ENCODE measurements at places on chromosomes 11 and 22.

DNA sequence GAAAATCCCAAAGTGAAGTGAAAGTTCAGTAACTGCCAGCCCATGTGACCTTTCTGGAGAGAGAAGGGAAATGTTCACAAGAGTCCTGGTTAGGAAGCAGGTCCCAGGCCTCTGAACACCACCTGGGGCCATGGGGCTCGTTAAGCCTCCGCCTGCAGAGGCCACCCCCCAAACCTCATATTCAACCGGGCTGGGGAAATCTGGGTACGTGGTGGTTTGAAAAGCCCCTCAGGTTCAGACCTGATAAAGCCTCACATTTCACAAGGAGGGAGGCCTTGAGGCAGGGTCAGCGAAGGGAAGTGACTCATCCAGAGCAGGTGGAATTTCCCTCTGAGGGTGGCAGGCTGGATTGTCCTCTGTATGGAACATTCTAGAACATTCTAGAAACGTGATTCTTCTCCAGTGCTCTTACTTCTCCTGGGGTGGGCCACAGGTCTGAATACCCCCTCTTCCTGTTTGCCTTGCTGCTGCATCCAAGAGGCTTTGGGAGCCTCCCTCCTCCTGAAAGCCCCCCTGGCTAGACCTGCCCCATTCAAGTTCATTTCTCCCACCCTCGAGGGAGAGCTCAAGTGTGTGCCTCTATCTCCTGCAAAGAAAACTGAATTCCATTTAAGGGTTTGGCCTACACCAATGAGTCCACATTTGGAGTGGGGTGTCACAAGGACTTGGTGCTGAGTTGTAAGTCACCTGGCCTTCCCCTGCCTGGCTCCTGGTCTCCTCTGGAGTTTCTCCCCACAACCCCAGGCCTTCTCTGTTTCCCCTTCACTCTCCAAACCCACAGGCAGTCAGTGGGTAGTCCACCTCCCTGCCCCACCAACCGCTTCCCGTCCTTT lies 6.3 kb downstream of the FXYD2 start:
- DNase-seq: peak; percentile 48

- DNase-seq: no peak
These were observed 185.5 kb downstream of the CTTN start for GRCh38 chr11:70583781-70584218.

DNA sequence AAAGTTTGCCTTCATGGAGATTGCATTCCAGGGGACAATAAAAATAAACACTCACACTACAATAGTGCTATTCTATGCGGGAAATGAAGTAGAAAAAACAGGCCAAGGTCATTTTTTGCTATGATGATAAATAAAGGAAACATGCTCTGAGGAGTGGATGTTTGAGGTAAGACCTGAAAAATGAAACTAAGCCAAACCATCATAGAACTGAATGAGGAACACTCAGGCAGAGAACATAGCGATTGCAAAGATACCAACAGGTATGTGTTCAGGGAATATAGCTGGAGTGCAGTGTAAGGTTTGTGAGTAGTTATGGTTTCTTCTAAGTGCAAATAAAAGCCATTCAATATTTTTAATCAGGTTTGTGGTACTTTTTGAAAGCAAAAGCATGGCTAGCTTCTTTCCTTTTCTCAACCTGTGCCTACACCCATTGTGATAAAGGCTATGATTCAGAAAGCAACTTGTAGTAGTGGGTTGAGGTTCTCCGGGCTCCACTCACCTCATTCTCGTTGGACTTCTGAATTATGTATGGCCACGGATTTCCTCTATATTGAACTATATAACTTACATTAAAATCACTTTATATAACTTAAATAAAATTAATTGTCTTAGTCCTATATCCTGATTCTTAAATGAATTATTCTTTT lies 278.2 kb upstream of the CHORDC1 start:
- no peak for DNase-seq

- DNase-seq: peak; percentile 94
These were observed 28.9 kb downstream of the MFNG start for GRCh38 chr22:37457093-37457893.

DNA sequence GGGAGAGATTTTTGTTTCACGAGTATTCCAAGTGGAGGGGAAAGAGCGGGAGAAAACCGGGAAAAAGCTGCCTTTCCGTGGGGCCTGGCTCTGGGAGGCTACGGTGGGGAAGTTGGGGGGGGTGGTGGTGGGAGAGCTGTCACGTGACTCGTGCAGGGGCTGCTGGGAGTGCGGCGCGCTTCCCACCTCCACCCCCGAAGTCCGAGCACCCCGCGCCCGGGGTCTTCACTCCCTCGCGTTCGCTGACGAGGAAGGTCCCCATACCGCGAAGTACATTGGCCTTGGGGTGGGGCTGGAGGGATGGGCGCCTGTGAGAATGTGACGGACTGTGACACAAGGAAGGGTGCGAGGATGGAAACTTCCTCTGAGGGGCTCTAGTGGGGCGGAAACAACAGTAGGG lies at the start of gene TEX12:
Gene TEX12 (plus strand): TSS at position 228 of the 400 bp plus-strand sequence. CDS start 1,897 bp downstream, outside the sequence.
- DNase-seq: no peak

GRCh38 chr22:35972559-35972958 lies 56.1 kb downstream of the RBFOX2 start:
- DNase-seq: no peak

DNA sequence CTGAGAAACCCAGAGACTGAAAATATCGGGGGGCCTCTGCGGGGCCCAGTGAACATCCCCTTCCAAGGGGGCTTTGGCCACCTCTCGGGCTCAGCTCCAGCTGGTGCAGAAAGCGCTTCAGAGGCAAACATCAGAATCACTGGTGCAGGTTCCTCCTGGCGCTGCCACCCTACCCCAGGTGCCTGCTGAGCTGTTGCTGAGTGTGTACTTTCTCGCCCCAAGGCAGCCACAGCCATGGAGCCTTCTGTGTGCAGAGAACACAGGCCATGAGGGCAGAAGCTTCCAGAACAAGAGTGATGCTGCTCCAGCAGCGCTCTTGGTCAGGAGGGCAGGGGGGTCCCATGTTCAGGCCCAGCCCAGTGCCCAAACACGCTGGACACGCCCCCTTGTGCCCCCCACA lies 6.3 kb downstream of the DRD4 start:
- no peak for DNase-seq

DNA sequence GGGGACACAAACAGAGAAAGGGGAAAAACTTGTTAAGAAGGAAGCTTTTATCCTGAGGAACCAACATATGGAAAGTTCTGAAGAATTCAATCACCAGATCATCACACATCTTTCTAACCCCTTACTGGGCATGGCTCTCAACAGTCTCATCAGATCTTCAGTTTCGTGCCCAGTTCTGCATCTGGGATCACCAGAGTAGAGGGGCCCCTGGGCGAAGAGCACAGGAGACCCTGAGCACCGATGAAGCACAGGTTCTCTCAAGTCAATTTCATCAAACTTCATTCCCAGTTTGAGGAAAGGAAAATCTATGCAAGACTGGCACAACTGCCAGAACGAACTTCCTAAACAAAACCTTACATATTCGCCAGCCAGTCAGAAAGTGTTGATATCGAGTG lies 8.5 kb upstream of the PYGM start:
- DNase-seq: no peak

DNA sequence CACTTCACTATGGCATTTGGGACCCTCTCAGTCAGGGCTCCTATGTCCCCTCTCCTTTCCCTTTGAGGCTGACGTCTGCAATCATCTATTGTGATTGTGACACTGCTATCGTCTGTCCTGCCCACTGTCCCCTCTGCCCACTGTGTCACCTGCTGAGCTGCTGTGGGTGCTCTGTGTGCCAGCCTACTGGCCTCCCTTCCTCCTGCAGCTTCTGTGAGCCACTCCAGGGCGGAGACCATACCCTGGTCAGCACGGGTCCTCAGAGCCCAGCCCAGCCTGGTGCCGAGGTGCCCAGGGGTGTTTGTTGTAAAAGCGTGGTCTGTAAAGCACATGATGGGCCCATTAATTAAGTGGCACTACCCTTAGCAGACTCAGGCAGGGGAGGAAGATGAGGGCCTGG lies 29.4 kb downstream of the MPPED1 start:
- no peak for DNase-seq

DNA sequence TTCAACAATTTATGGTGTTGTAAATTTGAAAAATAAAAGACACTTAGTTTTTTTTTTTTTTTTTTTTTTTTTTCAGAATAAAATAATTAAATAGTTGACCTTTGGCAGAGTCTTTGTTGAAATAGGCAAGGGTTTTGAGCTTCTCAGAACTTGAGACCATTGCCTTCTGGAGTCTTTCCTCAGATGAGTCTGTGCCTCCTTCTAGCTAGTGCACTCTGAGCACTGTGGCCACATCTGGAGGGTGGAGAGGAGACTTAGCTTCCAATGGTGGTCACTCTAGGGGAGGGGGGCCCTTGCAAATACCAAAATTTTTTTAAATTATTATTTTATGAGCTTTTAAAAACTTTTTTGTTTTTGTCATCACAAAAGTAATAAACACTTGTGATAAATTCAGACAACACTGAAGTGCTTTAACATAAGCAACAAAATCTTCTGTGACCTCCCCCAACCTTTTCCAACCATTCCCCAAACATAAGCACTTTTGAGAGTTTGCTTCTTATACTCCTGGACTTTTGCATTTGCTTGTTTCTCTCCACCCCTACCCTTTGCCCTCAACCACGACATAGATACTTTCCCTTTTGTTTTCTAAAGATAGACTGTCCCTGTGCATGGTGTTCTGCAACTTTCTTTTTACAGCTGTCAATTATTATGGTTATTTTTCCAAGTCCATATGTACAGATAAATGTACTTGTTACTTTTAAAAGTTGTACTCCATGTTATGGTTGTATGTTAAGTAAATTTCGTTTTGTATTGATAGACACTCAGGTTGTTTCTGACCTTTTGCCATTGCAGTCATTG lies 41.1 kb downstream of the BMAL1 start:
- DNase-seq: no peak

DNA sequence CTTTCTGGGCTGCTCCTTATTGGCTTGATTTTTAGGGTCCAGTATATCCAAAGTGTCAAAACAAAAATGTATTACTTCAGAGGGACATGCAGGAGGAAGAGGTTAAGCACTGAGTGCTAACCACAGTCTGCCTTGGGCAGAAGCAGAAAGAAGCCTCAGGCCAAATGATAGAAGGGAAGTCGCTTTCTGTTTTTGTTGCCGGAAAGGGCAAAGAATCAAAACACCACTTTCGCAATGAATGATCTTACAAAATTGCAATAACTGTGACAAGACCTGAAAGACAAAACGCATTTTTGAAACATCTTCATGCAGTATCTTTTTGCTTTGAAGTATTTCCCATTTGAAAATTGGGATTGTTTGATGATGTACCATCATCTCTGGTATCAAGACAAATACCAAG lies 70.1 kb upstream of the PICALM start:
- DNase-seq: no peak

DNA sequence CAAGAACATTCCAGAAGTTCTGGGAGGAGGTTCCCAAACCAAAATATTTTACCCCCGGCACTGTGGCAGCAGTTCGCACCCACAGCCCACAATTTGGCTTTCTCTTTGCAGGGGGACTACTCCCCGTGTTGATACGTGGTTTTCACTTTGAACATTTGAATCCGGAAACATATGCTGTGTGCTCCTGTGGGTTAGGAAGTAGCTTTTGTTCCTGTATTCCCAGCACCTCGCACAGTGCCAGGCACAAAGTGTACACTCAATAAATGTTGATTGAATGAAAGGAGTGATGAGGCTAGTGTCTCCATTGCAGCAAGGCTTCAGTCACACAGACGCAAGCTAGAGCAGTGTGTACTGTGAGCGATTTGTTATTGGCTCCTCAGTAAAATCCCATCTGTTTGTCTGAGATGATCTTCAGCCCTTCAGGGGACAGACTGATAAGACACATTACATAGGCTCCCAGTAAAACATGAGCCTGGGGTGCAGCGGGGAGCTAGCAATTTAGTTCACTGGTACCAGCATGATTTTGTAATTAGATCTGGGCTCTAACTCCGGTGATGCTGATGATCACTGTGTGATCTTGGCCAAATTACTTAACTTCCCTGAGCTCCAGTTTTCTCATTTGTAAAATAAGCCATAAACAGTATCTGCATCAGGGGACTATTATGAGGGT lies 2.2 kb downstream of the LAYN start:
- DNase-seq: no peak

DNA sequence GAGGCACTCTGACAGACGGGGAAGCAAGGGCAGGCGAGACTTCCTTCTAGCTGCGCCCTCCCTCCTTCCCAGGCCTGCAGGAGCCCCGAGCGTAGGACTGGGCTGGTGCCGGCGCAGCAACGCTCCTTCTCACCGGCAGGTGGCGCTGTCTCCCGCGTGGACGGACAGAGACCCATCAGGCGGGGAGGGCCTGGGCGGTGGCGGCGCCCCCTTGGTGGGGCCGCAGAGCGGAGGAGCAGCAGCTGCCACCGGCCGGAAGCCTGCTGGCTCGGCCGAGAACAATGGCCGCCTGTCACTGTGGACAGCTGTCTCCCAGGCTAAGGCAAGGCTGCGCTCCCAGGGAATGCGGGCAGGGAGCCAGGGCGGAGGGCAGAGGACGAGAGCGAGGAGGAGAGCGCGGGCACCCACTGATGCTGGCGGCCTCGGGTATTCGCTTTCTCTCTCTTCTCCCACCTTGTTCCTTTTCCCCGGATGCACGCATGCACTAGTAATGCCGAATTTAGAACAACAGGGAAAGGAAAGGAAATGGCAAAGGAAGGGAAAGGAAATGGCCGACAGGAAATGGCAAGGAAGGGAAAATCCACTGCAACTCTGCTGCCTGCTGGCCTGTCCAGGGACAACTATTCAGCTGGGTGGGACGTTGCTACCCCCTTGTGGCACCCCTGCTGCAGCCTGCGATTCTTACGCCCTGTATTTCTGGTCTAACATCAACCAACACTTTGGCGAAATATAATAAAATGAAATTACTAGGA lies 14.4 kb downstream of the PPM1F start:
- peak; percentile 99 for DNase-seq

- no peak for DNase-seq
These were observed 9.6 kb downstream of the SMTNL1 start for GRCh38 chr11:57546869-57547475.

- DNase-seq: no peak
These were observed 33.8 kb downstream of the RAB30 start for GRCh38 chr11:83037877-83038276.

DNA sequence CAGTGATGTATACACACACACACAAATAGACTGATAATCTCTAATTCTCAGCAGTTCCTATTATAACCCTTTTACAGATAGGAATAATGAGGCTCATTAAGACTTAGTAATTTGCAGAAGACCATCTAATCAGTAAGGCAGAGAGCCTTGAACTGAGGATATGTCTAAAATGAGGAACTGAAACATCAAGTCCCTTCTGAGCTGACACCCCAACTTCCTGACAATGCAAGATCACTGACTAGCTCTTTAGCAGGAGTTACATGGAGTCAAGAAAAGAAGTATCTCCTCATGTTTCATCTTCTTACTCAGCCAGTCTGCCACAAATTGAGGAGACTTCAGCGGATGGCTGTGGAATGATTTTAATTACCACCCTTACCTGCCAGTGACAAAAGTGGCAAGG lies 193.0 kb downstream of the MSANTD4 start:
- no peak for DNase-seq

DNA sequence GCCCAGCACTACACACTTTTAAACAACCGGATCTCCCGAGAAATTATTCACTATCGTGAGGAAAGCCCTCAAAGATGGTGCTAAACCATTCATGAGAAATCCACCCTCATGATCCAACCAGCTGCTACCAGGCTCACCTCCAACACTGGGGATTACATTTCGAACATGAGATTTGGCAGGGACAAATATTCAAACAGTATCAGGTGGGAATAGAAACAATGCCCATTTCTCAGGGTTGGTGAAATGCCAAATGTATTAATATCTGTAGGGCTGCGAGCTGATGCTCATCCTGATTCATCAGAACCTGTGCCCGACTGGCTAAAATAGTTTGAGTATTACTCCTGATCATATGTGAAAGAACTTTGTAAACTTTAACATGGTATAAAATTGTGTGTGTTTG lies 15.8 kb upstream of the PTPRJ start:
- no peak for DNase-seq
